Stromal cell of bone marrow (primary cell): ENCODE measurements at places on chromosomes 6 and 20.

- no peak for DNase-seq
These were observed 20.6 kb upstream of the REV3L start for GRCh38 chr6:111503660-111504059.

DNA sequence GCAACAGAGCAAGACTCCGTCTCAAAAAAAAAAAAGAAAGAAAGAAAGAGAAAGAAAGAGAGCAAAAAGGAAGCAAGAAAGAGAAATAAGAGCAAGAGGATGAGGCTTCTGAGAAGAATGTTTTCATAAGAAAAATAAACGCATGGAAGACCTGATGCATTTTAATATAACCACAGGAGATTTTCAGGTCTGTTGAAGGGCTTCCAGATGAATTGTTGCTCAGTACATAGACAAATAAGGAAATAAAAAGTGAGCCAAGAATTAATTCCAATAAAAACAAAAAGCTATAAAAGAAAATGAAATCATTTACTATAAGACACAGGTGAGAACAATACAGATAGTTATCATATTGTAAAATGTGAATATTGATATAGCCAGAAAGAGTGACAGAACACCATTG lies 43.5 kb downstream of the PERP start:
- no peak for DNase-seq

DNA sequence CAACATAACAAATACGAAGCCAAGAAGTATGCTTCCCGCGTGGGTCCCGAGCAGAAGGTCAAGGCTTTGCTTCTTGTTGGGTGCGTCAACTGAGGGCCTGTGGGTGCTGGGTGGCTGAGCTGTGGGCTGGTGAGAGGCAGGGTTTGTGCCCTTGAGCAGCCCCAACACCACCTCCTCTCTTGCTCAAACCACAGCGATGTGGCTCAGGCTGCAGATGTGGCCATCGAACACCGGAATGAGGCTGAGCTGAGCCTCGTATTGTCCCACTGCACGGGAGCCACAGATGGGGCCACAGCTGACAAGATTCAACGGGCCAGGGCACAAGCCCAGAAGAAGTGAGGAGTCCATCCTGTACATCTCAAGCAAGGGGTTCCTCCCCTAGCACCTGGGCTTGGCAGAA lies 7.0 kb upstream of the PTPRA start:
- no peak for DNase-seq

DNA sequence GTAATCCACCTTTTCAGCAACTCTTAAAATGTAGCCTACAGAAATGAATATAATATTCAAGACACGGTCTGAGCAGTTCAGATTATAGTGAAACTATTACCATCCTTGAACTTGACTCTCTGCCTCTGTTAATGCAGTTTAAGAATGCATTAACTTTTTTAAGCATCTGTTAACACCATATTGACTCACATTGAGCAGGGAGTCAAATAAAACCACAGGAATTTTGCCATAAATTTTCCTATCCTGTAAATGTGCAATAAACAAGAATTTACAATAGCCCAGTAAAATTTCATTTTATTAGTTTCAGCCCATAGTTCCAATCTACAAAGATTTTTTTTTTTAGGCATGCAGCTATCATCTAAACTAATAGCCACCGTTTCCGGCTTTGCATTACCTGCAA lies 239.2 kb upstream of the DEFB112 start:
- DNase-seq, result no peak

- DNase-seq, result no peak
These were observed 38.6 kb downstream of the COL9A1 start for GRCh38 chr6:70264306-70264705.

GRCh38 chr6:46378882-46379416 lies 112.3 kb downstream of the RCAN2 start:
- no peak for DNase-seq

DNA sequence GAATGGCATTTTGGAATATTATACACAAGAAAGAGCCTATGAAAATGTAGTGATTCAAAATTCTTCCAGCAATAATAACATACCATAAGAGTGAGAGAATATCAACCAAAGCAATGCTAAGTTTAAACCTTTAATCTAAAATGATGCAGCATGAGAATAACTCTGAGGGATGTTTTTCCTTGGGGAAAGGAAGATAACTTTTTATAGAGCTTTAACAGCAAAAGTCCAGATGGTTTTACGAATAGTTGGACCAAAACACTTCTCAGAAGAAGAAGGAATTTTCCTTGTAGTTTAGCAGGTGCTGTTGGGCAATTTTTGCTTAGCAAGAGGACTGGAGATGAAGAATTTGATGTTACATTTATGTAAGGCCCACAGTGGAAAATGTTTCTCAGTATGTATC lies 1503.2 kb downstream of the HACE1 start:
- no peak for DNase-seq

- DNase-seq, result peak; percentile 83
These were observed 48.4 kb upstream of the IYD start for GRCh38 chr6:150320442-150320841.

GRCh38 chr6:107666981-107667601 lies 157.0 kb downstream of the SCML4 start:
- no peak for DNase-seq

- DNase-seq, result peak; percentile 16
These were observed 193.1 kb upstream of the SHLD1 start for GRCh38 chr20:5557123-5557522.

- peak; percentile 67 for DNase-seq
These were observed 80.9 kb downstream of the HAO1 start for GRCh38 chr20:7859356-7859802.
